ENCODE measurements at places on chromosomes 2 and 18.

GRCh38 chr2:101446869-101447268 is 28.0 kb downstream of the RFX8 start:
- no peak for DNase-seq

DNA sequence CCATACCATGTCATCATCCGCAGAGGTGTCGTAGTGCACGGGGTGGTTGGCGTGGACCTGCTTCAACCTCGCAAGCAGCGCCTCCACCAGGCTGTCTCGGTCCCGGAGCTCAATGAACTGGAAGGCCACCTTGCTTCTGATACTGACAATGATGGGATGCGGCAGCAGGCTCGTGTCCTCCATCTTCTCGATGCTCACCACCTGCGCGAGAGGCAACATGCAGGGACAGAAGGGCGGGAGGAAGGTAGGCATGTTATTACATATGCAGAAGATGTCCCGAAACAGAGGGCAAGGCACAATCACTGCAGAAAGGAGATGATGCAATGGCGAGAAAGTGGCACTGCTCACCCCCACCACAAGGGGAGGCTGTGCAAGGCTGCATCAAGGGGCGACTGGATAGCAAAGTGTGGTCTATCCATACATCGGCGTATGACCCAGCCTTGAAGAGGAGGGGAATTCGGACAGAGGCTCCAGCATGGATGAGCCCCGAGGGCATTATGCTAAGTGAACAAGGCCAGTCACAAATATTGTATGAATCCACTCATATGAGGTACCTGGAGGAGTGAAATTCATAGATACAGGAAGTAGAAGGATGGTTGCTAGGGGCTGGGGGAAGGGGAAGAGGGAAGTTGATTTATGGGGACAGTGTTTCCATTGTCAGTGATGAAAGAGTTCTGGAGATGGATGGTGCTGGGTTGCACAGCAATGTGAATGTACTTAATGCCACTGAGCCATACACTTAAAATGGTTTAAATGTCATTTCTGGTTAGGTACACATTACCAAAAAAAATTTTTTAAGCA is 36.6 kb downstream of the RPL31 start:
- no peak for DNase-seq

DNA sequence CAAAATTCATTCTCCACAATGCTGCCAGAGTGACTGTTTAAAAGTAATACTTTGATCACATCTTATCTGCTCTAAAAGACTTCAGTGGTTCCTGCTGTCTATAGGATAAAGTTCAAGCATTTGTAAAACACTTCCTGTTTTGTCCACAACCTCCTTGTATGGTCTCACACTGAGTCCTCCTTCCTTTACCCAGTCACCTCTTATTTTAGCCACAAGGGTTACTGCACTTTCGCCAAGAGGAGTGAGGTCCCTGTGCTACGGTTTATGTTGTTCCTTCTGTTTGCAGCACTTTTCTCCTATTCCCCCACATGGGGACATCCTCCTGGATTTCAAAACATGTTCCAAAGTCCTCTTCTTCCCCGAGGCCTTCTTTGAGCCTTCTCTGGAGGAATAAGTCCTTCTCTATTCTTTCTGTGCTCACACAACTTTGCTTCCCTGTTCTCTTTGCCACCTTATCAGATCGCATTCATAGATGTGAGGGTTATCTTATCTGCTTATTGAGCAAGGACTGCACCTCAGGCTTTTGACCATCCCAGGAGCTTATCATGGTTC is 112.2 kb upstream of the NABP1 start:
- no peak for DNase-seq

GRCh38 chr18:62091487-62092120 is 95.3 kb downstream of the PIGN start:
- no peak for DNase-seq

DNA sequence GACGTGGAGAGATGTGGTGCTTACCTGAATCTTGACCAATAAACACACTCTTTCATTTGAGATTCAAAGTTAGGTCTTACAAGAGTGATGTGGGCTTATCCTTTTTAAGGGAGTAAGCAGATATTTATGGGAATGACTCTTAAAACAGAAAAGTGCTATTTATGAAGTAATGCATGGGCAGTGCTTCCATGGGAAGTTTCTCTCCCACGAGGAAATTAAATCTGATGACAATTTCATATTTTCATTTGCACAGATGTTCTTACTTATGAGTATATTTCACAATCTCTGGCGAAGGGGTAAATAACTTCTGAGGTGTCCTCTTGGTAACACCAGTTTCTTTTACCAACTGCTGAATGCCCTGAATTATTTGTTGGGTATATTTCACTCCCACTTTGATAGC is 21.0 kb downstream of the PNPT1 start:
- no peak for DNase-seq

Measured in NCI-H1048 (cell line).